NCI-H187 (cell line): ENCODE measurements at places on chromosomes 7 and 10.

GRCh38 chr7:148266795-148267194, 323.8 kb upstream of the C7orf33 start:
- DNase-seq, result no peak

GRCh38 chr7:116449950-116450349, 49.6 kb upstream of the CAV2 start:
- no peak for DNase-seq

GRCh38 chr7:71835056-71835455, 577.1 kb downstream of the CALN1 start:
- DNase-seq, result no peak

DNA sequence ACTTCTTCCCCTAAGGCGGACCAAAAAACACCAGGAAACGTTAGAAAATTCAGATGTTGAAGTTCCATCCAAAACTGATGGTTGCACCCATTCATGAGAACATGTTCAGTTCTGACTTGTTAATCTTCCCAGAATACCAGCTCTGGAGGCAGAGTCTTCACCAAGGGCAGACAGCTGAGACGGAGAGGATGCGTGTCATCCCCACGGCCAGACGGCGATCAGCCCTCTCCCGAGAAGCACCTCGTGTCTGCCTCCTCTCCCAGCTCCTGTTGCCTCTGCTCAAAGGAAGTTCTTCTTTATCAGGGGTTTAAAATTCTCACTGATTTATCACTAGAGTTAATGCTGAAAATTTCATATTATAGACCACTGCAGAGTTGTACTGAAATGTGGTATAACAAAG, 269.7 kb downstream of the ZMYND11 start:
- DNase-seq, result no peak

DNA sequence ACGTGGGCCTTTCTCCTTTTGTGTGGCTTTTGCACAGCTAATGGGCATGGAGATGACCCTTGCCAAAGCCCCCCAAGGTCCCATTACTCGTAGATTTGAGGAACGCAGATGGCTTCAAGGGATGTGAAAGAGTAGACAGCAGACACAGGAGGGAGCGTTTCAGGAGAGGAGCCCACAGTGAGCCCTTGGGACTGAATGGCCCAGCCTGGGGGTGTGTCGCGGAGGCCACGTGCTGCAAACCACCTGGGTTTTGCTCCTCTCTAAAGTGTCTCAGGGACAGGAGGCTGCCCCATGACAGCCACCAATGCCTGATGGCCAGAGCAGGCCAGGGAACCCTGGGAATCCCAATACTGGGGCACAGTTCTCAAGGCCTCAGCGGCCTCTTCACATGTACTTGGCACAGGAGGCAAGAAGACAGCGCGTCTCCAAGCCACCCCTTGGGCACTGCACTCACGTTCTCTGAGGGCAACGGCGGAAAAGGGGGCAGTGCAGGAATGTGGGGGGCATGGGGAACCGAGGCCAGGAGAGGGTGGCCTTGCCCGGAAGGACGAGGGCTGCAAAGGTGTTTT, 185.2 kb downstream of the WDR37 start:
- no peak for DNase-seq

DNA sequence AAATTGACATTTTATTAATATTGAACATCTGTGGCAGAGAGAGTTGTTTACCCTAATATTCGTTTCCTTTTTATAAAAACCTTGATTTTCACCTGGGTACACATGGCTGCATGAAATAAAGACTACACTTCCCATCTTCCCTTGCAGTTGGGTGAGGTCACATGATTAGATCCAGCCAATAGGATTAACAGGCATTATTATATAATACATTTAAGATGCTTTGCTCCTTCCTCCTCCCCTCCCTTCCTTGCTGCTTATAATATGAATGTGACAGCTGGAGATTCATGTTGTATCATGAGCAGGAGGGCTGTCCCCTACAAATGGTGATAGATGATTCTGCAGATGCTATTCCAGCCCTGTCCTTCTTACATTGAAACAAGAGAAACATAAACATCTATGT, 146.6 kb downstream of the SH2D4B start:
- DNase-seq, result no peak

GRCh38 chr10:93503075-93503474, 6.7 kb downstream of the CEP55 start:
- no peak for DNase-seq

DNA sequence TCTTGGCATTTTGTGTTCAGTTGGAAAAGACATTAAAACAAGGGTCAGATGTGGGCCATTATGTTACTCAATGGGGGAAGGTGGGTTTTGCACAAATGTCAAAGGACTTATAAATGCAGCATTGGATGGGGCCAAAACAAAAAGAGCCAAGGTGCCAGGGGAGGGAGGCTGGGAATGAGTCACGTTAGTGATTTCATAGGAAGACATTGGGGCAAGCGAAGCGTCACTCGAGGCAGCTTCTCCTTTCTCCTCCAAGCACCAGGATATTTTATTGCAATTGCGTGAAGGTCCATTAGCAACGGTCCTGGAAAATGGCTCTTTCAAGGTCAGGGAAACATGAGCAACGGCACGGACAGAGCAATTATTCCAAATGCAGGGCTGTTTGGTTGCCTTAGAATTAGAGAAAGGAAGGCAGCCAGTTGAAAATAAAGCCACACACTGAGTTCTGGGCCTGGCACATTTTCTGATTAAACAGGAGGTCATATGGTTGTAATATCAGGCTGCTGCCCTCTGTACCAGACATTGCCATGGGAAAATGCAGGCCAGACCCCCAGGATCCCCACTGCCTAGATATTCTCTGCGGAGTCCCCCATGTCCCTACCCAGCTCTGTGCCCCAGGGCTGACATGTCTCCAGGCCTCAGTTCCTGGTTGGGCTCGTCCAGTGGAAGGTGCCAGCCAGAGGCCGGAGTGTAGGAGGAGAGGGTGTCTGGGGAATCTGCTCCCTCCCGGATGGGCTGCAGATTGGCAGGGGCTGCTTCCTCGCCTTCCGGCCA, 63.3 kb upstream of the NANOS1 start:
- no peak for DNase-seq

GRCh38 chr10:118243907-118244306, 98.2 kb downstream of the FAM204A start:
- no peak for DNase-seq

- DNase-seq, result no peak
Observed at GRCh38 chr7:956031-956430, 1.6 kb upstream of the ADAP1 start.

DNA sequence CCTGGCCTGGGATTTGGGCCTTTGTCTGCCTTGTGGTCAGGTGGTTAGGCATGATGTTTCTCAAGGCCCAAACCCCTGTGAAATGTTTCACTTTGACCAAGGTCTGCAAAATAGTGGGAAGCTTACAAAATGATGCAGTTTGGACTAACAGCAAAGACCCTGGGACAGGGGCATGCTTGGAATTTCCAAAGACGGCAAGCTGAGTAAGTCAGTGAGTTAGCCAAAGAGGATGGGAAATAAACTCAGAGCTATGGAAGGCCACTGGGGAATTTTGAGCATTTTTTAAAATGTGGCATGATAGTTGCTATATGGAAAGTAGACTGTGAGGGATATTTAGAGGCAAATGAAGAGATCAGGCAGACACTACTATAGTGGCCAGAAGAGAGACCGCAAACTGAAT, 31.6 kb upstream of the PPP1R3C start:
- DNase-seq, result no peak

DNA sequence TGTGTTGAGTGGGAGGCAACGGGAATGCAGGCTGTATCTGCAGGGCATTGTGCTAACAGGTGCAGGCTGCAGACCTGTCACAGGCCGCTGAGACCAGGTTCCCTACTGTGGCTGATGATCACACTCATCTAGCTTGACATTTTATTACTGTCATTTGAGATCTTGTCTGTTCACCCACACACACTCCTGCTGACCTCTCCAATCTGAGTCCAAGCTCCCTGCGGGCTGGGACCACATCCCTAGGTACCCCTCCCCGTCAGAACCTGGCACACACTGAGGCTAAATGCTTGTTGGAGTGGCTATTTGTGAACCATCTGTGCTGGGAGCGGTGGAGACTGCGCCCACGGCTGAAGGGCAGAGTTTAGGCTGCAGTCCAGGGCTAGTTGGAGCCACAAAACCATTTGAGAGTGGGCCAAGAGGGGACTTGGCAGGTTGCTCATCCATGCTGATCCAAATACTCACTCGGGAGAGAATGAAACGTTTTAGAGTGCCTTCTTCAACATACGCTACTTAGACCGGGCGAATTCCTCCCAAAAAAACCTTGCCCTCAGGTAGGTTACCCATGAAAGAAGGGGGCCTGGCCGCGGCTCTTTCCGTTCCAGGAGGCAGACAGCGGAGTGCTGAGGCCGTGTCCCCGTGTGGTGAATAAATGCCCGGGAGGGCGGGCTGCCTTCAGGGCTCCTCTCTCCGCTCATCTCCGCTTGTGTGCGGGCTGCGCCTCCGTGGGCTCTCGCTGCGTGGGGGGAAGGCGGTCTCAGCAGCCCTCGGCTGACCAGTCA, 164.4 kb downstream of the RGS10 start:
- peak; percentile 5 for DNase-seq

- DNase-seq, result no peak
Observed at GRCh38 chr7:13386741-13387140, 602.7 kb downstream of the ETV1 start.

DNA sequence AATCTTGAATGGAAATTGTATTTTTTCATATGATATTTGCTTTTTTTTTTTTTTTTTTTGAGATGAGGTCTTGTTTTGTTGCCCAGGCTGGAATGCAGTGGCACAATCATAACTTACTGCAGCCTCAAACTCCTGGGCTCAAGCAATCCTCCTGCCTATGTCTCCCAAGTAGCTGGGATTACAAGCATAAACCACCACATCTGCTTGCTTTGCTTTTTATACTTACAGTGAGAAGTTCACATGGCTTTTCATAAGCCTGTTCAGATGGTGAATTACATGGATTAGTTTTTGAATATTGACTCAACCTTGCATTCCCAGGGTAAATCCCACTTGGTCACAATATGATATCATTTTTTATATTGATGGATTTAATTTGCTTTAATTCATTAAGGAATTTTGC, 22.0 kb downstream of the LRRD1 start:
- DNase-seq, result no peak

DNA sequence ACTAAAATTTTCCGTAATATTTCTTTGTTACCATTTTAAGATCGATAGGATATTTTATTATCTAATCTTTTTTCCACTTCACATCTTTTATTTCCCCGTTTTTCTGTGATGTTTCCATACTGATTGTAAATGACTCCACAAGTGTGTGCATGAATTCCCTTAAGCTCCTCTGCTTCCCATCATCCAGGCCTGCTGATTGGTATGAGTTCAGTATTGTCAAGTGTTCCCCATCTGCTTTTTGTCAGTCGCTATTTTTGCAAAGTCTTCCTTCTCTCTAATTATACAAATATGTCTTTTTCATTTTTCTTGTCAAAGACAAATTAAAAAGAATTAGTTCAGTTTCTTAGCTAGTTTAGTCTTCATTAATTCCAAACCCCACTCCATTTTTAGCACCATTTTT, 184.7 kb downstream of the EXOC4 start:
- no peak for DNase-seq

DNA sequence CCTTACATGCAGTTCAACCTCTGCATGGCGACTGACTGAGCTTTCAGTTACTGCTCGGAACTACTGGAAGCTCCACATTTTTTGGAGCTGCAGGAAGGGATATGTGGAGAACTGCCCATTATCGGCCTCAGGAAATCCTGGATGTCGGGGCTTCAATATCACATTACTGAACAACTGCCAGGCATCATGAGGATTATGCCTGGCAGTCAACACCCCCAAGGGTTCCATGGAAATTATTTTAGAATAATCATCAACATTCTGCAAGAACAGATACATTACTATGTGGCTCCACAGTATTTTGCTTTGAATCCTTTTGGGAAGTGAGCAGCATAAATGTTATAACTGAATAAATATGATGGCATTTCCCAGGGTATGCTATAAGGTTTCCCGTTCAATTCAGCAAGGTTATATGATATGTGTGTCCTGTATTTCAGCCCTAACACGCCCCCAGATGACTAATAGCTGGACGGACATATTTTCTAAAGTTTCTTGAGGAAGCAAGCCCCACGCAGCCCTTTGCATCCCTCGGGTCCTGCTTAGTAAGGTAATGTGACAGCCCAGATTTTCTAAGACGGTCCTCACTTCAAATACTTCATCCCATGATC, 53.0 kb upstream of the OPALIN start:
- no peak for DNase-seq

DNA sequence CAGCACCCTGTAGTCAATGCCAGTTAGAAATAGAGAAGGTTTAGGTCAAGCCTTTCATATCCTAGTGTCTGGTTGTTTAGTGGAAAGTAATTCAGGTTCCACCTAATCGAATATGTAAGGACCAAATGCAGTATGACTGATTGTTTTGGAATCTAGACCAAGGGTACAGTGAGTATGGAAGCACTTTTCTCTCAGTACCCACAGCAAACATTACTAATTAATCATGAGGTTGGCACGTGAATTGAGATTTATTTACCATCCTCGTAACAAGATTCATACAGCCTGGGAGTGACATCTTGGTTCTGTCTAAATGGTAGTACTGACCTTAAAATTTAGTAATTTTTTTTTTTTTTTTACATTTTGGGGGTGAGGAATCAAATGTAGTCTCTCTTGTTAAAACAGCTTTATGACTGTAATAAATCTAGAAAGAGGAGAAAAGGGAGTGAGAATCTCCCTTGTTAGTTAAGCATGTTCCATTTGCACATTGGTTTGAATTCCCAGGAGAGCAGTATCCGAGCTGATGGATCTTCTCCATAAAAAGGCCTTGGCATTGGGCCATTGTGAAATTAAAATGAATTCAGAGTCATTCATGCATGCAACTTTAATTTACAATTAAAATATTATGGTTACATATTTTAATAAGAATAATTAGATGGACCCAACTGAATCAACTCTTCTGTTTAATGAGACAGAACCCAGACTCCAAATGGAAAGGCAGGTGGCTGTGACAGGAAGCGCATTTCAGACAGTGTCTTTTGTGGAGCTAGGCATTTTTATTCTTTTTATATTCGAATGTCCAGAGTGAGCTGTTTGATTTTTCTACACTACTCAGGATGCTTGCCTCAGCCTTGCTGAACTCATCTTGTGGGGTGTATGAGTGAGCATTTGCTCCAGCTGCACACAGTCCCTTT, 57.6 kb downstream of the SNX10 start:
- peak; percentile 81 for DNase-seq

- no peak for DNase-seq
Observed at GRCh38 chr10:1174022-1174421, 117.8 kb downstream of the WDR37 start.

- DNase-seq, result no peak
Observed at GRCh38 chr7:48426966-48427555, 255.8 kb downstream of the ABCA13 start.

- no peak for DNase-seq
Observed at GRCh38 chr10:12635127-12635541, 285.8 kb downstream of the CAMK1D start.

DNA sequence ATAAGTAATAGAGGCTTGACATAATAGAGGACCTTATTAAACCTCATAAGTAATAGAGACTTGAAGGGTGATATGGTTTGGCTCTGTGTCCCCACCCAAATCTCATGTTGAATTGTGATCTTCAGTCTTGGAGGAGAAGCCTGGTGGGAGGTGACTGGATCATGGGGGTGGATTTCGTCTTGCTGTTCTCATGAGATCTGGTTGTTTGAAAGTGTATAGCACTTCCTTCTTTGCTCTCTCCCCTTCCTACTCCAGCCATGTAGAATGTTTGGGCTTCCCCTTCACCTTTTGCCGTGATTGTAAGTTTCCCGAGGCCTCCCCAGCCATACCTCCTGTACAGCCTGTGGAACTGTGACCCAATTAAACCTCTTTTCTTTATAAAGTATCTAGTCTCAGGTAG, 8.6 kb downstream of the KIFBP start:
- DNase-seq, result no peak

- no peak for DNase-seq
Observed at GRCh38 chr7:141624763-141625162, 73.6 kb downstream of the AGK start.
